ENCODE measurements at places on chromosomes 6 and 20.

- DNase-seq = no peak
These were observed 225.5 kb downstream of the SOD2 start for GRCh38 chr6:159467473-159468041.

DNA sequence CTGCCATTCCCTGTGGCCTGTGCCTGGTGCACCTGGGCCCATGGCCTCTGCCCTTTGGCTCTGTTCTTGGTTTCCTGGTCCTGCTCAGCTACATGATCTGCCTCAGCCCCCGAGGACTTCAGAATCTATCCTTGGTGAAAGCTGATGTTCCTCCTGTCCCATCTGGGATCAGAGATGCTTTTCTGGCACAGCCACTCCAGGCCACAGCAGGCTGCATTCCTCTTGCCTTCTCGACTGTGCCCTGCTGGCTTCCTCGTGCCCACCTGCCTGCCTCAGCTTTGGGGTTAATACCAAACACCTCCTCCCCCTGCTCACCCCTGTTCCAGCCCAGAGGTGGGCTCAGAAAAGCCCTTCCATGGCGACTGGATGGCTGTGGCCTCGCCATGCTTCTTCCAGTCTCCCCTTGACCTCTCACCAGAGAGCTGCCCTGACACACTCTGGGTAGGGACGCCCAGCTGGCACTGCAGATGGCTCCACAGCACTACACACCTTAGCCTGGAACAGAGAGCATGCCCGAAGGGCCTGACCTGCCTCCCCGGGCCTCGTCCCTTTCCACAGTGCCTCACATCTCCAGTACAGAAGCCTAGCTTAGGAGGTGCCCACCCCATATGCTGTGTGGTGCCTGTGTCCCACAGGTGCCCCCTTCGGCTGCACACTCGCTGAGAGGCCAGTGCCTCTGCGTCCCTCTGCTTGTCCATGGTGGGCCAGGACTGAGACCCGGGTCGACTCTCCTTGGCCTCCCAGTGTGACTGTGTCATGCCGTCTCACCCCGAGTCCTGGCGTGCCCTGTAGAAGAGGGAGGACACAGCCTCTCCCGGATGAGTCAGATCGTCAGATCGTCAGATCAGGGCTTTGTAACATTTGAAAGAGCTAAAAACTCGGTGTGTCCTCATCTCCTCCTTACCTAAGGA lies 148.8 kb downstream of the DTNBP1 start:
- DNase-seq = no peak

GRCh38 chr6:37928217-37928616 lies 108.7 kb downstream of the ZFAND3 start:
- no peak for DNase-seq

DNA sequence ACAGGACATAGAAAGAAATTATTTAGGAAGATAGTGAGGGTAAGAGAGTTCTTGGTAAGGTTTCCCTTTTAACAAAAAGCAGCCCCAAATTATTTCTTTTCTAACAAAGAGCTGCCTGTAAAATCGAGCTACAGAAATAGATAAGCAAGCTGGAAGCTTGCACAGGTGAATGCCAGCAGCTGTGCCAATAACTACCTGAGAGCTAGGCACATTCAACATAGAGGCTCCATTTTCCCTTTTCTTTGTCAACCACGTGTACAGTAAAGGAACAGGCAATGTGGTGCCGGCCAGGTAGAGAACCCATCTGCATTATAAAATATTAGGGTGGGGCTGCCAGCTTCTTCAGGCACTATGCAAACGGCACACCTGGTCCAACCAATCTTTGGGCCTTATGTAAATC lies 341.6 kb upstream of the JAG1 start:
- no peak for DNase-seq

DNA sequence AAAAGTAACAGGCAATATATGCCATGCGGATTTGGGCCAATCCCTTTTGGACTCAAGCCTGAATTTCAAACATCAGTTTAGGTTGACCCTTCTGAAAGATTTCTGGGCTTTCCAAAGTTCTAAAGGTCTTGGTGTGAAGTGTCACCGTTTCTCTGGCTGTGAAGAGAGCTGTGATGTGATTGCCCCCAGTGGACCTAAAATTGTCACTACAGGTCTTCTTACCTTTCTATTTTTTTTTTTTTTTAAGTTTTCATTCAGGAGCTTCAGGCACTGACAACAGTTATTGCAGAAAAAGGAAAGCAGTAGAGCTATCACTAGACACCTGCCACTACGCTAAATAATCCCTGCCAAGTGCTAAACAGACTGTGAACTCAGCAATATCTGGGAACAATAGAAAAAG lies 75.7 kb upstream of the OPRM1 start:
- no peak for DNase-seq

DNA sequence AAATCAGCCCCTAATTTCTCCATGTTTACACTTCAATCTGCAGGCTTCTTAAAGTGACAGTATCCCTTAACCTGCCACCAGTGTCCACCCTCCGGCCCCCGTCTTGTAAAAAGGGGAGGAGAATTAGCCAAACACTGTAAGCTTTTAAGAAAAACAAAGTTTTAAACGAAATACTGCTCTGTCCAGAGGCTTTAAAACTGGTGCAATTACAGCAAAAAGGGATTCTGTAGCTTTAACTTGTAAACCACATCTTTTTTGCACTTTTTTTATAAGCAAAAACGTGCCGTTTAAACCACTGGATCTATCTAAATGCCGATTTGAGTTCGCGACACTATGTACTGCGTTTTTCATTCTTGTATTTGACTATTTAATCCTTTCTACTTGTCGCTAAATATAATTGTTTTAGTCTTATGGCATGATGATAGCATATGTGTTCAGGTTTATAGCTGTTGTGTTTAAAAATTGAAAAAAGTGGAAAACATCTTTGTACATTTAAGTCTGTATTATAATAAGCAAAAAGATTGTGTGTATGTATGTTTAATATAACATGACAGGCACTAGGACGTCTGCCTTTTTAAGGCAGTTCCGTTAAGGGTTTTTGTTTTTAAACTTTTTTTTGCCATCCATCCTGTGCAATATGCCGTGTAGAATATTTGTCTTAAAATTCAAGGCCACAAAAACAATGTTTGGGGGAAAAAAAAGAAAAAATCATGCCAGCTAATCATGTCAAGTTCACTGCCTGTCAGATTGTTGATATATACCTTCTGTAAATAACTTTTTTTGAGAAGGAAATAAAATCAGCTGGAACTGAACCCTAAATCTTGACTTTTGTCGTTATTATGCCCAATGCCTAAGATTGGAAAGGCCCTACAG lies 4.5 kb downstream of the SOX4 start:
- peak; percentile 35 for DNase-seq

GRCh38 chr6:82645536-82646230 lies 282.1 kb downstream of the TPBG start:
- DNase-seq = no peak

- no peak for DNase-seq
These were observed 3.7 kb upstream of the OLIG3 start for GRCh38 chr6:137497721-137498463.

DNA sequence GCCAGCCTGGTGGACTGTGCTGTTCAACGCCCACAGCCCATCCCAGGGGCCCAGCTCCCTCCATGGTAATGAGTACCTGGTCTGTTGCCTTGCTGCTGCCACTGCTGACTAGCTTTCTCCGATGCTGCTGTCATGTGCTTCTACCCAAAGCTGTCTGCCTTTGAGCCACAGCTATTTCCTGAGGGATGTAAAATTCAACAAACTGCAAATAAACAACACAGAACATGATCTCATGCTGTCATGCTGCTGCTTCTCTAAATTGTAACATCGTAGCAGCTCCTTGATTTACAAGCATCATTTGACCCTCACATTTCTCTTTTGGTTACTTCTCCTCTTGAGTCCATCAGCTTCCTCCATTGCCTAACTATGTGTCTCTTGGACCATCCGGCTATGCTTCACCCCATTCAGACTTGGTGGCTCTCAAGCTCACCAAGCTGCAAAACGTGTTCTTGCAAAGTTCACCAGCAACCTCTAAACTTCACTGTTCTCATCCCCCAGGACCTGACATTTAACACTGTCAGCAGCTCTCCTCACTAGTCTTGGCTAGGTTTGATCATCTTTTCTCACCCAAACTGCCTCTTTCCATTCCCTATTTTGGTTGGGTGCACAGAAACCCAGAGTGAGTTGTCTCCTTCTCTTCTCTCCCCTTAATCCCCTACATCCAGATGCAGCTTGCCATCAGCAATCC lies 54.6 kb downstream of the FYN start:
- peak; percentile 65 for DNase-seq

- no peak for DNase-seq
These were observed 14.6 kb downstream of the MYH7B start for GRCh38 chr20:34970193-34970840.

- no peak for DNase-seq
These were observed 27.4 kb upstream of the CAP2 start for GRCh38 chr6:17365961-17366360.

GRCh38 chr20:46784436-46785127 lies 75.1 kb downstream of the SLC2A10 start:
- DNase-seq = no peak

DNA sequence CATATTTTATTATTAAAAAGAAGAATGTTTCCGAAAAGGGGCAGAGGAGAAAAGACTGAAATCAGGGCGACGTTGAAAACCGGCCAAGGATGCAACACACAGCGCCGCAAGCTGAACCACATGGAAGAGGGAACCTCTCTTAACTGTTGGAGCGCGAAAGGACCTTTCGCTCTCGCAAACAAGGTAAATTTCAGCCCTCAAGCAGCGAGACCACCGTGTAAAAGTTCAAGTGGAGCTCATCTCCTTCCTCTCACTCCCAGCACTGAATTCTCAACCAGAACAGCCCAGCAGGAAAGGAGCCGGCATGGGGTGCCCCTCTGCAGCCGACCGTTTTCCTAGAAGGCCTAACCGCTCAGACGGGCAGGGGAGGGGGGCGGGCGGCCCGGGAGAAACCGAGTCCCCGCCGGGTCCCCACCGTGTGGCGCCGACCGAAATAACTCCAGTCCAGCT lies 621 bp downstream of the GPR63 start:
- no peak for DNase-seq

GRCh38 chr6:170143401-170144150 lies 147.3 kb downstream of the DLL1 start:
- peak; percentile 25 for DNase-seq

DNA sequence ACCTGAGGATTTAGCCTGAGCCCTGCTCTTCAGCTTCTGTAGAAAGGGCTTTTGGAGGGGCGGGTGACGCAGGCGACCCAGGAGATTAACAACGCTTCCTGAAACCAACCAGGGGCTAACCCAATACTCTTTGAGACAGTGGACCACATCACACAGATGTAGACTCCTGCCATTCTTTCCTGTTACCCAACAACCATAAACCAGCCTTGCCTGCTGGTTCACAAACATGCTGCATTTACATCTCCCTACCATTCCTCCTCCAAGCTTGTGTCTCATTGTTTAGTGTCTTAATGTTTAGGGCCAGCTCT lies 28.3 kb downstream of the PPP1R16B start:
- DNase-seq = no peak
